Right hindlimb (tissue), 1 donor: ENCODE measurements at places on chromosomes 5 and 9.
A peak's percentile ranks its signal among the peaks of the same experiment; 100 is the strongest.

- DNase-seq = no peak
Measured at GRCh38 chr9:18543406-18544192, 69.6 kb downstream of the ADAMTSL1 start.

DNA sequence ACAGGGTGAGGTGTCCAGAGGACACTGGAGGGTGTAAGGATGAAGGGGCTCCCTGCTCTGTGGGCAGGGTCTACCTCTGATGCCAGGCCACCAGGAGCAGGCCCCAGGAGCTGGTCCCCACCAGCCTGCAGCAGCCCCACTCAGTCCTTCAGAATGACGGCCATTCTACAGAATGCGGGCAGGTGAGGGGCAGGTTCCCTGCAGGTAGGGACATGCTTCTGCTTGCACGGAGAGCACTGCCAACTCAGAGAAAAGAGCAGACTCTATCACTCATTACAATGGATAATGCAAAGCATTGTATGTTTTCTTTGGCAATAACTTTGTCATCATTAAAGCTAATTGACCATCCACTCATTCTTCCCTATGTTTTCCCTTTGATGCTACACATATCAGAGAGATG is 39.0 kb downstream of the DDX31 start:
- DNase-seq = no peak

GRCh38 chr5:96699186-96699820 is 37.1 kb downstream of the CAST start:
- DNase-seq = no peak

GRCh38 chr9:106757514-106757913 is 105.5 kb upstream of the ZNF462 start:
- no peak for DNase-seq

- DNase-seq = no peak
Measured at GRCh38 chr9:17665450-17665849, 86.6 kb downstream of the SH3GL2 start.

DNA sequence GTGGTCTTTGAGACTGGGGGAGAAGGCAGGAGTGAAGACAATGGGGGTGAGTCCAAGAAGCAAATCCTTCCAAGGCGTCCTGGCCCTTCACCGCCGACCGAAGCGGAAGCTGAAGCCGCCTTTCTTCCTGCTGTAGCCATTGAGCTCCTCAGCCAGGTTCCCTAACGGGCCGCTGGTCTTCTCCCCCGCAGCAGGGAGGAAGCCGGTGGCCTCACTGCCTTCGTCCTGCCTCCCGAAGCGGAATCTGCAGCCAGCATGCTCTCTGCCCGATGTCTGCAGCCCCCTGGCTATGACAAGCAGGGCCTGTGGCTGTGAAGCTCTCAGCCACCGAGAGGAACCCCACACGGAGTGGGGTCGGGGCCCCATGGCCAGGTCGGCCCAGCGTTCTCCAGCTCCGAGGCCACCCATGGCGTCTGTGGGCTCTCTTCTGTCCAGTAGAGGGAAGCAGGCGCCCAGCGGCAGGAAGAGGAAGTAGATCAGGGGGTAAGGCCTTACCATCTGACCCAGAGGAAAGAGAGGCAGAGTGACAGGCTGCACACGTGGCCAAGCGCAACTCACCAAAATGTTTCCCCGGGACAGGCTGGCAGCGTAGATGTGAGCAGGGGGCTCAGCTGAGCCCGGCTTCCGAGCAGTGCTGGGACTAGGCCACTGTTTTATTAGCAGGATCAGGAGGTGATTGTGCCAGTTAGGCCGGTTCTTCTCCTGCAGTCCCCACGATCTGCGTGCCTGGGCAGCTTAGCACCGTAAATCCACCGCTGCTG is 3.1 kb downstream of the QRFP start:
- peak; percentile 54 for DNase-seq

- peak; percentile 51 for DNase-seq
Measured at GRCh38 chr5:87411973-87412629, 629 bp downstream of the CCNH start.

DNA sequence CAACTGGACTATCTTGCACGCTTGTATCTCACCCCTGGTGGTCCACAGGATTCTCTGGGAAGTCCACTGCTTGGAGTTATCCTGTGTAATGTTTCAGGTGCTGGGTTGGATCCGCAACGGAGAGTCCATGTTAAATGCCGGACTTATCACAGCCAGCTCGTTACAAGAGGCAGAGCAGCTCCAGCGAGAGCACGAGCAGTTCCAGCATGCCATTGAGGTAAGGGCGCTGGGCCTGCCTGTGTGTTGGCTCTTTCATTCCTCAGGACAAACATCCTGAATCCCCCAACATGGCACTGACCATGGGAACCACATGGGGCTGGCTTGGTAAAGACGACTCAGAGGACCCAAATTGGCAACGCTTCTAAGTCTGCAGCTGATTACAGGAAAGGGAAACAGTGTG is 214.8 kb upstream of the OTULINL start:
- DNase-seq = no peak

- DNase-seq = no peak
Measured at GRCh38 chr5:38455796-38456330, 100.6 kb downstream of the LIFR start.

- no peak for DNase-seq
Measured at GRCh38 chr9:76581731-76582130, 122.7 kb downstream of the GCNT1 start.

- DNase-seq = no peak
Measured at GRCh38 chr5:77231471-77232138, 21.1 kb downstream of the PDE8B start.

DNA sequence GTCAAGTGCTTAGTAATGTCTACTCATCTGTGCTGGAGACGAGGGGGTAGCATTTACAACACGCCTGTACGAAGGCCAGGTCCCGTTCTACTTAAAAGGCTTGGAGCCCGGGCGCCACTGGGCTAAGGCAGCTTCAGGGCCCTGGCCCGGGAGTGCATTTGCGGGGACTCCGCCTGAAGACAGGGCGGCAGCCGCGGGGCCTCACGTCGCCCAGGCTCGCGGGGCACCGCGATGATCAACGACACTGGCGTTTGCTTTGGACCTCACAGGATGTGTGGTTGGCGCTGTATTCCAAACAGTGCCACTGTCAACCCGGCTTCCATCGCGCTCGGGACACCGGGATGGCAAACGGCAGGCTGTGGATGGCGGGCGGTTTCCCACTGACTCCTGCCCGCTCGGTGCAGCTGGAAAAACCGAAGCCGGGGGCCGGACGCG is 1.1 kb upstream of the TENT4A start:
- no peak for DNase-seq

GRCh38 chr9:138015021-138015829 is 137.6 kb downstream of the CACNA1B start:
- no peak for DNase-seq

- DNase-seq = peak; percentile 49
Measured at GRCh38 chr9:38318759-38319495, 73.6 kb upstream of the ALDH1B1 start.

DNA sequence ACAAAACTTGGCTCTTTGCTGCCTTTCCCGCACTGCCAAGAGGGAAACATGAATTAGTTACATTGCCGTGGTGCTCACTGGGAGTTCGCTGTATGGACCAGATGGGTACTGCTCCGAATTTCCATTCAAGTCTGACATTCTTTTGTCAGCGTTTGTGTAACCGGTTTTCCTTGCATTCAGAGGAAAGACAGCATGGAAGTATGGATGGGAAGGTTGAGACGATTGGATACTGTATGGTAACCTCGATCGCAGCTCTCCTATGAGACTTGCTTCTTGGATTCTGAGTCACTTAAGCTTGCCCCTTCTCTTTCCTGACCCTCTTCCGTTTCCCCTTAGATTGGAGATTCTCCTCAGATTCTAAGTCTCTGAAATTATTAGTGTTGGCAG is 625 bp upstream of the UBLCP1 start:
- DNase-seq = peak; percentile 16

DNA sequence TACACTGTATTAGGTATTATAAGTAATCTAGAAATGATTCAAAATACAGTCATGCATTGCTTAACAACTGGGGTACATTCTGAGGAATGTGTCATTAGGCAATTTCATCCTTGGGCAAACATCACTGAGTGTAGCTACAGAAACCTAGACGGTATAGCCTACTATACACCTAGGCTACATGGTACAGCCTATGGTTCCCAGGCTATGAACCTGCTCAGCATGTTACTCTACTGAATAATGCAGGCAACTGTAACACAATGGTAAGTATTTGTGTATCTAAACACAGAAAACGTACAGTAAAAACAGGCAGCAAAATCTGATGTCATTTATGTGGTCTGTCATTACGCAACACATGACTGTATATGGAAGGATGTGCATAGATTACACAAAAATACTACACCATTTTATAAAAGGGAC is 96.8 kb downstream of the RAPGEF6 start:
- no peak for DNase-seq

DNA sequence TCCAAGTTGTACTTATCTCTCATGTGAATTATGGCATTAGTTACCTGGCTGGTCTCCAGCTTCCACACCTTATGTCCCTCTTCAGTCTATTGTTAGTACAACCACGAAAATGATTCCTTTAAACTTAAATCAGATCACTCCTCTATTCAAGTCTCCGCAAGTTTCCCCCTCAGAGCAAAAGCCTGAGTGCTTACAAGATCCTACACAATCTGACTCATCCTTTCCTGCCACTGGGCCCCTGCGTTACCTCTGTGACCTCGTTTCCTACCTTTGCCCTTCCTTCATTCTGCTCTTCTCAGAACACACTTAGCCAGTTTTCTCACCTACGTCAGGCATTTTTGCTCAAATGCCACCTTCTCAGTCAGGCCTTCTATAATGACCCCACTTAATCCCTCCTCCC is 45.1 kb upstream of the GLIS3 start:
- no peak for DNase-seq

- DNase-seq = peak; percentile 20
Measured at GRCh38 chr5:63053019-63053638, 474.5 kb downstream of the LRRC70 start.

DNA sequence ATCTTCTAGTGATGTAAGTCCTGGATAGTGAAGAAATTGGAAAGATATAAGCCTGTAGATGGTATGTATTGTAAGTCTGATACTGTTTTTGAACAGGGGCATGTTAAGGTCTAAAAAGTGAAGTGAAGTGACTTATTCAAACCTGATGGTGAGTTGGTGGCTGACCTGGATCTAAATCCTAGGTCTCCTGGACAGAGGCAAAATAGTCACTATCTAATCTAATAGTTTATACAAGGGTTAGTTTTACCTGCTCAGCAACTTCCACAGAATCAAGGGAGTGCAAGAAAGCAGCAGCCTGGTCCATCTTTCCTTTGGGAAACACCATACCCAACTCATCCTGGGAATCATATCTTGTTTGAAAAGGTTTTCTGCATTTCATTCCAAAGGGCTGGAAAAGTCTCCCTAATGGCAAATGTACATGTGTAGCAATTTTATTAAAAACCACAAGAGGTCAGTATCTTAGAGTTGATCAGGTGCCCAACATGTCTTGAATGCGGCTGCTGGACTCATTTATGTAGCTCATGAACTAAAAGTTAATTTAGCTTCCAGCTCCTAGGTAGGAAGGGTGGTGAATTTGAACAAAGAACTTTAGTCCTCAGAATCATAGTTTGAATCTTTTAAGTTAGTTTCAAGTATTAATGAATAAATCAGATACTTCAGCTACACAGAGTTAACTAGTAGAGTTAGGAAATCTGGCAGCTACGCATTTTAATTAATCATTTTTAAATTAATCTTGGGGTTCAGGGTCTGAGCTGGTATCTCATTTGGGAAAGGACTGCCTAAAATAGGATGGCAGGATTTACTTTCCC is 26.0 kb downstream of the SKP2 start:
- no peak for DNase-seq

DNA sequence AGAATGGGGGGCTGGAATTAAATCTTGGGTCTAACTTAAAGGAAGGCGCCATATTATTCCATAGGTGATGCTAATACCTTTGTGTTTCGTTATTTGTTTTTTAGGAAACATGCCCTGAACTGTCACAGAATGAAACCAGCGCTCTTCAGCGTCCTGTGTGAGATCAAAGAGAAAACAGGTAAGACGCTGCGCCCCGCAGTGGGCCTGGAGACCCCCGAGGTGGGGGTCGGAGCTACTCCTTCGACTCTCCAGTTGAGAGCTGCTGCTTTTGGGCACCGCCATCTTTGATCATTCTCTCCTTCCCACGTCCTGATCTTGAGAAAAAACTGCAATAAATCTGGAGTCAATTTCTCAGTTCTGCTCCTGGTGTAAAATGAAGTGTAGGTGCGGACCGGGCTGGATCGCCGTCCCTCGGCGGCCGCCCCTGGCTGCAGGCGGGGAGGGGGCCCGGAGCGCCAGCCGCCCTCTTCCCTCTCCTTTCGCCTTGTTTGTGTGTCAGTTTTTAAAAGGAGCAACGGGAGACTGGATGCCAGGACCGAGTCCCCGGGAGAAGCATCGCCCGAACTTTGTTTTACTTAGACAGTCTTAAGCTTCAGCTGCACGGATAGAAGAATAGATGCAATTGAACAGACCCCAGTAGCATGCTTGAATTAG is 1.4 kb downstream of the PBX3 start:
- peak; percentile 23 for DNase-seq

DNA sequence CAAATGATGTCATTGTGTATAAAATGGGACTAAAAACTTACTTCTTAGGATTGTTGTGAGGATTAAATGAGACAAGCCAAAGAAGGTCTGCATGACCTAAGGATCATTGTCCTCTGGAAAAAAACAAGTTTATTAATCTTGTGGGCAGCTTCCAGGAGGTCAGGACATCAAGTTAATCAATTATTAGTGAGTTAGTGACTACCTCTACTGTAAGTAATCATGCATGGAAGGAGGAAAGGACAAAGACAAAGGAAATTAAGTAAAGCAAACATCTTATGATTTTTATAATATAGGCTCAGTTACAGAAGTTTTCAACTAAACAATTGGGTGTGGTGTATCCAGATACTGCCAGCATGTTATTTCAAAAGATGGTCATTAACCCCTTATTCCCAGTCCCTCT is 129.3 kb upstream of the TUT7 start:
- no peak for DNase-seq

- no peak for DNase-seq
Measured at GRCh38 chr5:27727254-27727653, 688.9 kb upstream of the CDH9 start.

DNA sequence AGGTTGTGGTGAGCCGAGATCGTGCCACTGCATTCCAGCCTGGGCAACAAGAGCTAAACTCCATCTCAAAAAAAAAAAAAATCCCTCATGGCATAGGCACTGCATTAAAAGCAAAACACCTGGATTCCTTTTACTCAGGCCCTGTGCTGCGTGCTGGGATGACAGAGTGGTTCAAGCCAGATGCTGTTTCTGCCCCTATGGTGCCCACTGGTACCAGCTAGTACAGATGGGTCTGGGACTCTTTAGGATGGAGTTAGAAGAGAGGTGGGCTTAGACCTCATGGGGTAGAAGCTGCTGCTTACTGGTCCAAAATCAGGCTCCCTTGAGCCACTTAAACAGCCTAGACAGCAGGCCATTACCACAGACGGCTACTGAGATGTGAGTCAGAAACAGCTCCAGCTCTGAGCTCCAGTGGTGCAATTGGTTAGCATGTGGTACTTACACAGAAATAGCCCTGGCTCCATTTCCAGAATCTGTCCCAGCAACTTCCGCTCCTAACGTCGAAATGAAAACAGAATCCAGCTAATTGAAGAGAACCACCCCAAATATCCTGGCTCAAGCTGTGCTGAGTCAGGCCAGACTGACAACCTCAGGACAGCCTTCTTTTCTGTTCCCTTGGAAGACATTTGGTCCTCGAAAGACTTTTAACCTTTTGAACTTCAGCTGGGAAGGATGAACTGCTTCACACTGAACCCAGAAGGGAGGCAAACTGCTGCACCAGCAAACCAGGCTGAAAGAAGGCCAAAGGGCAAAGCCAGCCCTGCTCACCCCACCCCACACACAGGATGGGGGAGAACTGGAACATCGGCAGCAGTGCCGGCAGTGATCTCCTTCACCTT is 15.5 kb downstream of the C5orf15 start:
- DNase-seq = peak; percentile 57
